A549 (cell line): ENCODE measurements at places on chromosomes 11 and 22. TPM values are rescaled to one million over a fixed set of nuclear protein-coding genes. Genes with fewer than 3 reads are reported as not detected.

GRCh38 chr22:43158778-43159483, 7.6 kb downstream of the TSPO start:
- DNase-seq: no peak

- no peak for DNase-seq
Measured at GRCh38 chr11:57638811-57639320, 10.8 kb downstream of the YPEL4 start.

GRCh38 chr11:24496736-24497725, at the start of gene LUZP2:
LUZP2 (plus strand) TSS chr11:24497053.
- DNase-seq: no peak

GRCh38 chr11:62842171-62842741, 2.9 kb upstream of the WDR74 start:
- DNase-seq: no peak

DNA sequence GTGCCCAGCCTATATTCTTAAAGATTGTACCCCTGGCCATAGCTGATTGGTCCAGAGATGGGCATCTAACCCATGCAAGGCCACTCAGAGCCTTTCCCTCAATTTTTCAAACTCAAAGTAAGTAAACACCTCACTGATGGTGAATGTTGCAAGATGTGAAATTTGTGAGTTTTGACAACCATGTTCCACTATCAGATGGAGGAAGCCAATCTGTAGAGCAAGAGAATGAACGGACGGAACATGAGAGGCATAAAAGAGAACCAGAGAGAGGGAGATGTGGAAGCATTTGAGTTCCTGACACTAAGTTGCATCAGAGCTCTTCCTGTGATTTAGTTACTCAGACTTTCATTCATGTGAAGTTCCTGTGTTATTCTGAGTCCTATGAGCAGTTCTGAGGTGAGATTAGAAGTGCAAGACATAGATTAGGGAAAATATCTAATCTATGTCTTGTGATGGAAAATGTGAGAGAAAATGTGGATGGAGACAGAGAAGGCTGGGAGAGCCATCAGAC, 73.3 kb downstream of the PRSS23 start:
- no peak for DNase-seq

DNA sequence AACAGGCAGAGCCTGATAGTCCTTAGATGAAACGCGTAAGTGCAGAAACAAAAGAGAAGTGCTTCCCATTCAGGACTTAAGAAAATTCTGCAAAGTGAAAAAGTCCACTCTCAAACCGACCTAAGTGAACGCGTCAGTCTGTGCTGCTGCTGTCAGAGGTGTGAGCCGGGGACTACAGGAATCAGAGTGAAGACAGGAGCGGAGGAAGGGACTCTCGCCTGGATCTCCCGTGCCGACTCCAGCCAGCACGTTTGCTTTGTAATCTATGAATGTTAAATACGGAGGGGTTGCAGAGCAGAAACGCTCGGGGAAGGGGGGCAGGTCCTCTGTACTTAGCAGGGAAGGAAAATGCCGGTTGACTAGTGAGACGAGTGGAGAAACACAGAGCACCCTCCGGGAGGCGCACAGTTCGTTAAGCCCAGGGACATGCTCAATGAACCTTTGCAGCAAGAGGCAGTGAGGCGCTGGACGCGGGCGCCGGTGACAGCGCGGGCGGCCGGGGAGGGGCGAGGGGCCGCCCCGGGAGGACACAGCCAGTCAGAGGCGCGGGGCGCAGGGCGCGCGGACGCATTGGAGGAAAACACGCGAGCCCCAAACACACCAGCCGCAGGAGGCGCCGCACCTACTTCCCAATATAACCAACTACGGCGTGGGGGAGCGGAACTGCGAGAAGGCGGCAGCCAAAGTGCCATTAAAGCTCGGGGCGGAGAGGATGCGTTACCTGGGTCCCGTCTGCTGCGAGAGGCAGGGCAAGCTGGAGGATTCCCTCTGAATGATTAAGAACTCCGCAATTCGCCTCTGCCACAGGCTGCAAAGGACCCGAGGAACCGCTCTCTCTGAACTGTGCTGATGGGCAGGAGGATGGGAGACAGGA, at the start of gene CNTN5:
Gene CNTN5, plus strand, starts transcription at position 598 of the 874 bp plus-strand sequence.
- peak; percentile 0 for DNase-seq

GRCh38 chr22:43262990-43263644, 76.2 kb upstream of the TTLL12 start:
- no peak for DNase-seq

DNA sequence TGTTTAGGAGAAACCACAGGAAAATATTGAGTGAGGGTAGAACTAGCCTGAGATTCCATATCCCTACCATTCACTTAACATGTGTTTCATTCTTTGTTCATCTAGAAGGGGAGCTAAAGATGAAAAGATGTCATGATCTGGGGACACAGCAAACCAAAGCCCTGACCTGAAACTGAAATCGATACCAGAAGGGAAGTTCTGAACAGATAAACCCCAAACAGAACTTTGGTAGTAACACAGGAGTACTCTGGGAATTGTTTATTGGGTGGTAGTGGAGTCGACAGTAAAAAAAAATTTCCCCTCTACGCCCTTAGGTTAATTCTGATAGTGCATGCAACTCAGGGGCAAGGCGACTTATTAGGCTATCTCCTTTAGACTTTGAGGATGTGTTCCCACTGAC, 27.2 kb downstream of the OR2AT4 start:
- DNase-seq: no peak

- DNase-seq: no peak
Measured at GRCh38 chr22:20523086-20523983, 15.9 kb downstream of the MED15 start.

GRCh38 chr11:6027501-6027900, 3.1 kb downstream of the OR56A1 start:
- DNase-seq: no peak

- DNase-seq: no peak
Measured at GRCh38 chr11:116687458-116688201, 85.2 kb downstream of the BUD13 start.

GRCh38 chr11:44556735-44557409, 8.6 kb upstream of the CD82 start:
- DNase-seq: peak; percentile 64

DNA sequence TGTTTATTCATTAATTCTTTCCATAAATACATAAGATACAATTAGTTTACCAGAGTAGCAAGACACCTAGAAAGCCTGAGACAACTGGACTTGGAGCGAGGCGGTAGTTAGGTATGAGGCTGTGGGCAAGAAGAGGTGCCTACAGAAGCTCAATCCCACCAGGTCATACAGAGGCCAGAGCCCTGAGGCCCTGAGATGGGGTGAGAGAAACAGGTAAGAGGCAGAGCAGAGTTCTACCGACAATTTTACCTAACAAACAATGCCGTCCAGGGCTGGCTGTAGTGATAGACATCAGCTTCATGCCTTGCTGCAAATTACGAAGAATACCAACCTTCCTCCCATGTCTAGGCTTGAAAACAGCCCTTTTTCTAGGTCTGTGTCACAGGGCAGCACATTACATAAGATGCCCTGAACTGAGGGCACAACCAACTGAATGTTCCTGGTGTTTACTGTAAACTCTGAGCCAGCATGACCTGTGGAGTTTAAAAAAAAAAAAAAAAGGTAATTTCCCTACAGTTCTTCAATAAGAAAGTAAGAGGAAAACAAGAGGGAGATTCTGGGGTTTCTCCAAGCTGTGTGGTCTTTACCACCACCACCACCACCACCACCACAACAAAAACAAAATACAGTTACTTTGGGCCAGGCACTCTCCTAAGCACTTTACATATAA, 105.8 kb downstream of the GAB2 start:
- DNase-seq: no peak

DNA sequence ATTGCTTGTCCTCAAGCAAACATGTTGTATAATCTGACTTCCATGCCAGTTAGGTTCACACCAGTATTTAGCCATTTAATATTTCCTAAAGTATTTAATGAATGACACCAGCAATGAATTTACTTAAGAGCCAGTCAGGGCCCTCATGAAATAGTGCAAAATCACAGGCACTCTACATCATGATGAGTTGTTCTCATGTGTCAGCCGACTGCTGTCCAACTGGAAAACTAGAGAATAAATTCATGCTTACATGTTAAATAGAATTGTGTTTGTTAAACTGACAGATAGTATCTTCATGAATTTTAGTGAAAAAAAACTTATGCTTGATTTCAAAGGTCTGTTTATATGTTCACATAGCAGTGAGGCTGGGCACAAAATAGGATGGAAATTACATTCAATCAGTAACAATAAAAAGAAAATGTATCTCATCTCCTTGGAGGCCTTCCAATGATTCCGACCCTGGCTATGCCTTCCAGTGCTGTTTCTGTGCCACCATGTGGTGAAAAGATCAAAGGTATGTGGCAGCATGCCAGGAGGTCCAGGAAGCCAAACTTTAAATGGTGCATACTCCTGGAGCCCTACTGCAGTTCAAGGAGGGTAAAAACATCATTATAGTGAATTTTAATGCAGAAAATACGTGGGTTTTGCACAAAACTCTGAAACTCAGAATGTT, 45.2 kb downstream of the CTSC start:
- no peak for DNase-seq

DNA sequence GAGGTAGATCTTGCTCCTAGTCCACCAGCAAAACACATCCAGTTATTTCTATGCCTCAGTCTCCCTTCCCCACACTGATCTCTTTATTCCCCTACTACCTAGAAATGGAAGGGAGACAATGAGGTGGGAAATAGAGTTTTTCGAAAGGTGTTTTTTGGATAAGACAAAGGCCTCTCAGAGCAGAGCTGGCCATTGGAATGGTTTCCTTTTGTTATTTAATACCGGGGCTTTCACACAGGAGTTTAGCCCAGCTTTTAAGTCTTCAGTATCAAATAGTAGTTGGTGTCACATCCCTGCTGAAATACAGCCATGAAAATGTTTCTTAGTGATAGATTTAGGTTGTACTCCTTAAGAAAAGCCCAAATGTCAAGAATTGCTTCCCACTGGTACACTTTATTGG, 65.4 kb upstream of the B3GAT1 start:
- no peak for DNase-seq

DNA sequence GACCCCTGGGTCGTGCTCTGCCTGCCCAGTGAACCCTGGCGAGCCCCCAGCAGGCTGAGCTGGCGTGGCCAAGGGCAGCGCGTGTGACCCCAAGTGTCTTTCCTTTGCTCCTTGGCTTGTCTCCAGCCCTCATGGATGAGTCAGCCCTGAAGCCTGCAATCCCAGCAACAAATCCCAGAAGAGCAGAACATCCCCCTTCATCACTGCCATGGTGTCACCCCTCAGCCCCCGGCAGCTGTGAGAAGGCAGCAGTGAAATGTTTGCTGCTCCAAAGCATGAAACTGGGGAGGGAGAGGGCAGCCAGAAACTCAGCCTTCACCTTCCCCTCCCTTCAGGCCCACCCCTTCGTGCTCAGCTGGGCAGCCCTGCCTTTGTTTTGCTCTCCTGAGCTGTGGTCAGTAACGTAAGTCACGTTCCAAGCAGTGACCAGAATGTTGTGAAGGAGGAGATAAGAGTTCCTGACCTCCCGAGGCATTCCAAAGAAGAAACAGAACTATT, 29.8 kb downstream of the ADAMTS15 start:
- peak; percentile 71 for DNase-seq

DNA sequence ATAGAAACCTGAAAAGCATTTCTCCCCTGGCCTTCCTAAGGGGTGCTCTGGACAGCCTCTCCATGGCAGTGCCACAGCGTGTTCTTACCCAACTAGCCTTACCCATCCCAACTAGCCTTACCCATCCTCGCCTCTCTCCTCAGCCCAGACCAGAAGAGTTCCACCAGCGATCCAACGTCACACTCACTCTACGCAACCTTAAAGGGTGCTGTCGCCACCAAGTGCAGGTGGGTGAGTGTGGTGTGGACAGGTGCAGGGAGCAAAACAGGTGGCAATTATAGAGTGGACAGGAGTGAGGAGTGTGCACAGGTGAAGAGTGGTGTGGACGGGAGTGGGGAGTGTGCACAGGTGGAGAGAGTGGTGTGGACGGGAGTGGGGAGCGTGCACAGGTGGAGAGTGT, 17.8 kb downstream of the TMEM121B start:
- no peak for DNase-seq

DNA sequence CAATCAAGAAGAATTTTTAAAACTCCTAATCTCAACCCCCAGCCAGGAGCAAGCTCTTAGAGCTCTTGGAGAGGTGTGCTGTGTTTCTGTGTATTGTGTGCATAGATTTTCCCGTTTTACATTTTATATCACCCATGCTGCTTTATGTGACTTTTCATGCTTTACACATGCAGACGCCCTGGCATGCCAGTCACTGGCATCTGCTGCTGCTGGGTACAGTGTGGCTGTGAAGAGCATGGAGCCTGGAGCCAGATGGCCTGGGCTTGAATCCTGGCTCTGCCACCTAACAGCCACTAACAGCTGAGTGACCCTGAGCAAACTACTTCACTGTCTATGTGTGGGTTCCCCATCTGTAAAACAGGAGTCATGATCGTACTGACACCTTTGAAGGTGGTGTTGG, 23.1 kb downstream of the POLR3H start:
- DNase-seq: no peak

GRCh38 chr22:44622147-44622427, 79.9 kb upstream of the PRR5 start:
- peak; percentile 27 for DNase-seq

- no peak for DNase-seq
Measured at GRCh38 chr11:76793391-76794291, 10.5 kb downstream of the TSKU start.

DNA sequence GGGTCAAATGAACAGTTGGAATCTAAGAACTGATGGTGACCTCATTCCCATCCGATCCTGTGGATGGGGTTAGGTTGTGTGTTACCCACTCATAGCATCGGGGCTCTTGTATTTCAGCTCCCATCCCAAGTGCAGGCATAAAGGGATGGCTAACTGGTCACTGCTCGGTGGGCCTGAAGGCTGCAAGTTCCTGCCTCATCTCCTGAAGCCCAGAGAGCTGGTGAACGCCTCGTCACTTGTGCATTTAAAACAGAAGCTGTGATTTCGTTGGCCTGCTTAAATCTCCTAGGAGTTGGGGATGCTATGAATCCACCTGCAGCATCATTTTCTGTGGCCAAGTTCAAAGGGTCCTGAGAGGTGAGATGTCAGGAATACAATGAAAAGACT, 477.0 kb downstream of the TBC1D22A start:
- DNase-seq: no peak

GRCh38 chr11:60914633-60915247, 782 bp downstream of the TMEM109 start:
- peak; percentile 48 for DNase-seq

MIOX gene
- not detected in 3 replicates for polyA plus RNA-seq

ACR gene
- polyA plus RNA-seq: 0.11 TPM in 1 of 3 replicates, not detected in the others

C11orf42 gene
- not detected in 3 replicates for polyA plus RNA-seq

KRTAP5-6 gene
- polyA plus RNA-seq: not detected in 3 replicates

TSPAN18 gene
- 4.5 to 5.8 TPM (median 4.8 TPM) in 3 replicates for polyA plus RNA-seq

LMO2 gene
- polyA plus RNA-seq: 0.15 to 0.21 TPM (median 0.16 TPM) in 3 replicates

GRM5 gene
- 0.01 TPM in 2 of 3 replicates, not detected in the other for polyA plus RNA-seq

LRRN4CL gene
- polyA plus RNA-seq: 0.03 to 0.08 TPM (median 0.08 TPM) in 3 replicates

SUSD2 gene
- 51.4 to 60.9 TPM (median 51.9 TPM) in 3 replicates for polyA plus RNA-seq

SLC25A18 gene
- 0.04 TPM in 2 of 3 replicates, not detected in the other for polyA plus RNA-seq

KCNJ1 gene
- polyA plus RNA-seq: 0.03 TPM in 1 of 3 replicates, not detected in the others

P2RY6 gene
- 8.8 to 11.2 TPM (median 9.1 TPM) in 3 replicates for polyA plus RNA-seq
